ENCODE measurements at places on chromosomes 4 and X.

DNA sequence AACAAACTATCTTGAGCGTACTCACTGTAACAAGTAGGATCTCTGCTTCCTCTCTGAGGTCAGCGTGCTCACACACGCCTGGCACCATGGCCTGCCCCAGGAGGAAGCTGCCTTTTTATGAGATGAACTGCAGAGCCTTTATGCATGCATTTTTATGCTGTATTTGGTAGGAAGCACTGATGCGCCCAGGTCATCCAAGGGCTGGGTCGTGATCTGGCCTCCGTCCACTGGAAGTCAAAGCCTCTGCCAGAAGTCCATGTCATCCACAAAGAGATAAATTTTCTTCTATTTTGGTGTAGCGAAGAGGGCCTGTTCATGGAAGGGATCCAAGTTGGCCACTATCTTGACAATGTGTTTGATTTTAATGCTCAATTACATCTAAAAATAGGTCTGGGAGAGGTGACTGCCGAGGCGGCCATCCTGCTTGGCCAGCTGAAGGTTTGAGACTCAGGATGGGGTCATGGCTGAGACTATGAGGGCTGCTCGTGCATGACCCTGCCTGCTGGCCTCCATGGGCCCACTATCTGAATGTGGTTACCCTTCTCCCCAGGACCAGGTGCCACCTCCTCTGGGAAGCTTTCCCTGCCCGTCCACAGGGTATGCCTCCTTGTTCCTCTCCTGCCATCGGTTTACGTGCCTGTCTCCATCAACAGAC lies 50.3 kb downstream of the HTRA3 start:
- DNase-seq: no peak

- DNase-seq: no peak
Measured at GRCh38 chrX:19382555-19383145, 38.9 kb downstream of the PDHA1 start.

DNA sequence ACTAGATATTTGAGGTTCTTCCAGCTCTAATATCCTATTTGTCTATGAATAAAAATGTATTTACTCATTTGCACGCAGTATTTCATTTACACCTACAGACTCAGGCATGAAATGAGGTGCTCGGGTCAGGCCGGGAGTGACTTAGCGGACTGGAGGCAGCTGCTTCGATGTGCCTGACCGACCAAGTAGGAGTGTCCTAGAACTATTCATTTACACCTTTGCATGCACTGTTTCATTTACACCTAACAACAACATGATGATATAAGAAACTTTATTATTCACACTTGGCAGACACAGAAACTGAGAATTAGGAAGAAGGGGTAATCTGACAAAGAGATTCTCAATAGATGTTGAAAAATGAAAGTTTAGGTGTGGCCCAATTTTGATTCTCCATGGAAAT lies 28.7 kb upstream of the FAT1 start:
- DNase-seq: no peak

DNA sequence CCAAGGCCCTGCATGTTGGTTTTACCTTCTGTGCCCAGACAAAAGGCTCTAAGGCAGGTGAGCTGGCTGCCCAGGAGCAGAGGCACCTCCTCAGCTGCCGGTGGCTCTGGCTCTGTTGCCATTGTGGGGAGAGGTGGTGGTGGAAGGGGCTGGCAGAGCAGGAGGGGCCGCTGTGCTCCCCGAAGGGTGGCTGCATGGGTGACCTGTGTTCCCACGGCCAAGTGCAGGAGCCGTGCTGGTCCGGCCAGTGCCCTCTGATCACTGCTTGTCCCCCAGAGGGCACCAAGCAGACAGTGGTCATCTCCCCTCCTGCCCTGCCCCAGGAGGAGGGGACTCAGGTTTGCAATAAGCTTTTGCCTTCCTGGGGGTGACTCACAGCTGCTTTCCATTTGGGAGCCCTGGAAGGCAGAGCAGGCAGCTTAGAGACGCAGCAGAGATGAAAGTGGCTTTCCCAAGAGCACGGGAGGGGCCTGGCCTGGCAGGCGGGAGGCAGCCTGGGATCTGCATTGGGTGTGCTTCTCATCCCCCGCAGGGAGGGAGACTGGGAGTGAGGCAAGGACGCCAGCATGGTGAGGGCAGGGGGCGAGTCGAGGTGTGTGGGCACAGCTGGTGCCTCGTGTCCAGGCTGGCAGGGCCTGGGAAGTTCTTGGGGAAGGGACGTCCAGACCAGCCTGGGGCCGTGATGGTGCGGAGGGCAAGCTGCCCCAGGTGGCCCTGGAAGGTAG lies 28.7 kb downstream of the DOK7 start:
- no peak for DNase-seq

- no peak for DNase-seq
Measured at GRCh38 chr4:41134581-41134980, 79.8 kb downstream of the APBB2 start.

- no peak for DNase-seq
Measured at GRCh38 chrX:44234541-44234940, 108.9 kb downstream of the EFHC2 start.

DNA sequence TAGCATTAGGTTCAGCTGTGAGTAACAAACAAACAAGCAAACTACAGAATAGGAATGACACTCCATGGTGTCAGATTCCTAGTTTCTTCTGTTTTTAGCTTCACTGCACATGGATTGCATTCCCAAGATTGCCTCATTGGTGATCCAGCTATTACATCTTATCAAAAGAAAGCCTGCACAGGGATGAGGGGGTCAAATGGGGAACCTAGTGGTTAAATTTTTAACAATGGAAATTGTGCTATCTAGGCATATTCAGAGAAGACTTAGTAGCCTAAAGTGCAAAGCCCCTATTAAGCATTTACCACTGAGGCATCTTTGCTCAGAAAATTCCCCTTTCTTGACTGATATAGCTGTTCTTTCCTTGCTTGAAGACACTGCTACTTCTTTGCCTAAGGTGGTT lies 3.9 kb upstream of the TTC29 start:
- no peak for DNase-seq

- DNase-seq: no peak
Measured at GRCh38 chr4:152014280-152014679, 253.5 kb upstream of the GATB start.

DNA sequence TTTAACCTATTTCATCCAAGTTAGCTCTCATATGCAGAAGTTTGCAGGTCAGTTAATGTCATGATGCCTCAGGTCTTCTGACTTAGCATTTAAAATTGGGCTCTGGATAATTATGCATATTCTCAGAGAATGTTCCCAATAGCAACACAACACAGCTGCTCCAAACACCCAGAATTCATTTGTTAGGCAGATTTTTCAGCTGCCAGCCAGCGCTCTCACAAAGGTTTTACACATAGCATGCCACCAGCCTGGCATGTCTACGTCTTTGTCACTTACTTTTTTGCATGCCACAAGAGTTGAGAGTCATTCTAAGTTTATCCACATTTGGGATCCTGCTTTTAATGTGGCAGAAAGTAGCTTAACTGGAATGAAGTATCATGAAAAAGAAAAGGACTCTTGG lies 84.8 kb downstream of the LIMCH1 start:
- no peak for DNase-seq

DNA sequence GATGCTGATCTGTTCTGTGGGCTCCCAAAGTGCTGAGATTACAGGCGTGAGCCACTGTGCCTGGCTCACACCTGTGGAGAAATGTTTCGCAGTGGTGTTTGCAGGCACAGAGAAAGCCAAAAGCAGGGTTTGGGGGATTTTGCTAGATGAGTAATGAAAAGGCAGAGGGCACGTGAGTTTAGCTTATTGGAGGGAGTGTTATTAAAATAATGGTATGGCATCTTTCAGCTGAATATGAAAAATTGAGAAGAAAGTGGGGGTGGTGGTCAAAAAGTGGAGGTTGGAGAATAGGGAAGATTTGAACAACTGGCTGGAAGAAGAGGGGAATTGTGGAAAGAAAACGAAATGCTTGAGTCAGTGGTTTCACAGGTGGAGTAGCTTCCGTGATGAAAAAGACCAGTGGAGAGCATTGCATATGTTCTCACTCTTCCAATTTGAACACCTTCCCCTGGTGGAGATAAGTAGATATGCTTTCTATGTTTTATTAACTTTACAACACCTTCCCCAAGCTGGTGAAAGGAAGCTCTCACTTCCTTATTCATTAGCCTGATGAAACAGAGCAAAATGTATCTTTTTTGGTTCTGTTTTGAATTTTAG lies 1.1 kb upstream of the CHST7 start:
- no peak for DNase-seq

DNA sequence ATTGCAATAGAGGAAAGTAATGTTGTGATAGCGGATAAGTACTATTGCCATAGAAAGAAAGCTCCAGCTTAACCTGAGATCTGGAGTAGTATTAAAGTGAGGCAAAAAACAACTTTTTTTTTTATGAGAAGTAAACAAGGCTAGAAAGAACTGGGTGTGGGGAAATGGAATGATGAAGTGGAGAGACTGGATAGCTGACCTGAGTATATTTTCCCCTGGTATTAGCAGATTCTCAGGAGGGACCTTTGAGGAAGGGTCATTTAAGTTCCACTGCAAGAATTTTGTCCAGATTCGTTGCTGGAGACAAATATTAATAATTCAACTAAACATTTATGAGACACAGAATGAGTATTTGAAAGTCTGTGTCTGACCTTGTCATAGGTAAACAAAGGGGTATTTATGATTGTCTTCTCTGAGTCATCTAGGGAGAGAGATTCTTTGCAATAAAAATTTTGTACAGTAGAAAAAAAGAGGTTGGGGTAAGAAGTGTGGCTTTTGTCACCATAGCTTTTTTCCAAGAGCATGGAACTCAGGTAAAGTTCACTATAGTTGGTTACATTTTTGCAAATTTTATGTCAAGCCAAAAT lies 2095.9 kb downstream of the ARAP2 start:
- DNase-seq: no peak

DNA sequence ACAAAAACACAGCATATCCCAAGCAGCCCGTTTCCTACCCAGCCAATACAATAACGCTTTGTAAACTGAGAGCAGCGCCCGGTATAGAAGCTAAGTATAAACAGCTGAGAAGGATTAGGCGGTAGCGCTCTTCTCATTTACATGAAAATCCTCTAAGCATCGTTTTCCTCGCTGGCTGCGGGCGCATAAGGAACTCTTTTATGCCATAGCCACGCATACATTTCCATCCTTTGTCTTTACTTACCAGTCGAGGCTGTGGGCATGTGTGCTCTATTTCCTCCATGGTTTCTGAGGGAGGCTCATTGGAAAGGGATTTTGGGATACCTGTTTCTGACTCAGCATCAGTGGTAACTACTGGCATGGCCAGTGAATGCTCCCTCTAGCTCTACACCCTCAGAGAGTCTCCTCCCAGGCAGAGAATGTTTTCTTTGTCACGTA lies 383 bp downstream of the PCYT1B start:
- no peak for DNase-seq

- DNase-seq: no peak
Measured at GRCh38 chr4:6916069-6916586, 6.5 kb downstream of the TBC1D14 start.

All from activated CD8-positive, alpha-beta memory T cell treated with anti-CD3 and anti-CD28 coated beads for 4 hours (primary cell).